Mesenteric fat pad (tissue), 1 donor: ENCODE measurements at places on chromosomes 7 and 10. TPM values are rescaled to one million over a fixed set of nuclear protein-coding genes. Genes with fewer than 3 reads are reported as not detected.

The PTPRN2 gene
- total RNA-seq = 2.6 TPM

The IFIT1B gene
- total RNA-seq = not detected

The HECW1 gene
- 2.6 TPM for total RNA-seq

The NUPR2 gene
- not detected for total RNA-seq

The TCF7L2 gene
- total RNA-seq = 60.1 TPM

The ZPBP gene
- total RNA-seq = not detected

GRCh38 chr7:80357530-80357929 is 154.3 kb downstream of the GNAT3 start:
- DNase-seq = no peak

GRCh38 chr10:24944512-24945255 is 7.7 kb downstream of the PRTFDC1 start:
- no peak for DNase-seq

- no peak for DNase-seq
Measured at GRCh38 chr7:51079494-51079893, 237.1 kb downstream of the COBL start.

DNA sequence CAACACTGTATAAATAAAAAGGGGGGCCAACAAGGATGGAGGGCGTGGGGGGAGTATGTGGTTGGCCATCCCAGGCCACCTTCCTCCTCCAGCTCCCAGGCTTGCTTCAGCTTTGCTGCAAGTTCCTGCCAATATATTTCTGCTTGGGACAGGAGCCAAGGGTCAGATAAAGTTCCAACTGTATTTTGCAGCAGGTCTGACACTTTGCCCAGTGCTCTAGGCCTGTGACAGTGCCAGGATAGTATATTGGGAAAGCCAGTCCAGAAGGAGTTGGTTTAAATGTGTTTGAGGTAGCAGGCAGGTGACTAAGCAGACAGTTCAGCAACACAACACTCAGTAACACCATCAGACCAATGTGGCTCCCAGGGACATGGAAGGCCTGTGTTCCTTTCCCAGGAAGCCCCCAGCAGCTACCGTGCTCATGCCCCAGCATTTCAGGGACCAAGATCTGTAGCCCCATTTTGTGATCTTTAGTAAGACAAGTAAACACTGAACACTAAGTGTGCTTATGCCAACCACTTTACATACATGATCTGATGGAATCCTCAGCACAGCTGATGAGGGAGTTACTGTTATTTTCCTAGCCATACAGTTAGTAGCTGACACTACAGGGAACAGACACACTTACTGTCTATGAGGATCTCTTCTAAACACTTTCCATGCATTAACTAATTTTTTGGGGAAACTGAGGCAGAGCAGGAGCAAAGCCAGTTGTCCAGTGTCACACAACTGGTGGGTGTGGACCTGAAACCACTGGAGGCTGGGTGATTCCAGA is 38.9 kb downstream of the DNAJB12 start:
- DNase-seq = no peak

GRCh38 chr7:128931190-128931798 is 6.4 kb upstream of the IRF5 start:
- peak; percentile 69 for DNase-seq

DNA sequence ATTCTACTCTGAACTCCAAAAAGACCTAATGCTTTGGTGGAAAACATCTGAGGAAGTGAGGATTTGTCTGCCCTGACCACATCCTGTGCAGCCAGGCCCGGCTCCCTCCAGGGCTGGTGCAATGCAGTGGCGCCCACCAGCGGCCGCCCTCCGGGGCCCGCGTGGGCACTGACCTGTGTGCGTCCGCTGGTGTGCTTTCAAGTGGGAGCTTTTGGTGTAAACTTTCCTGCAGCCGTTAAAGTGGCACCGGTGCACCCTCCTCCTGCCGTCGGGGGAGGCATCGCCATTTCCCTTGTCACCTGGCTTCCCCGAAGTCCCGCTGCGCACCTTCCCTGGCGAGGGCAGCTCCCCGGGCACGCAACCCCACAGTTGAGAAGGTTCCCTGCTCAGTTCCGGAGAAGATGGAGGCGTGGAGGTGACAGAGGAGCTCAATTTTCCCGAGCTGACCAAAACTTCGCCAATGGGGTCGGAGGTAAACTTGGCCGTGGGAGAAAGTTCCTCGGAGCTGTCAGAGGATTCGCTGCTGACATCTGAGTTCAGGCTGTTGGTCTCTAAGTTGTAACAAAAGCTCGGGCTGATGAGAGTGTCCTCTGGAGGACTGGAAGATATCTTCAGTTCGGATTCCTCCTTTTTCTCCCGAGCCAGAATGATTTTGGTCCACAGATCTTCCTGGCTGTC is 3.4 kb downstream of the KLF6 start:
- no peak for DNase-seq

GRCh38 chr10:29895456-29895855 is 163.9 kb downstream of the JCAD start:
- no peak for DNase-seq

DNA sequence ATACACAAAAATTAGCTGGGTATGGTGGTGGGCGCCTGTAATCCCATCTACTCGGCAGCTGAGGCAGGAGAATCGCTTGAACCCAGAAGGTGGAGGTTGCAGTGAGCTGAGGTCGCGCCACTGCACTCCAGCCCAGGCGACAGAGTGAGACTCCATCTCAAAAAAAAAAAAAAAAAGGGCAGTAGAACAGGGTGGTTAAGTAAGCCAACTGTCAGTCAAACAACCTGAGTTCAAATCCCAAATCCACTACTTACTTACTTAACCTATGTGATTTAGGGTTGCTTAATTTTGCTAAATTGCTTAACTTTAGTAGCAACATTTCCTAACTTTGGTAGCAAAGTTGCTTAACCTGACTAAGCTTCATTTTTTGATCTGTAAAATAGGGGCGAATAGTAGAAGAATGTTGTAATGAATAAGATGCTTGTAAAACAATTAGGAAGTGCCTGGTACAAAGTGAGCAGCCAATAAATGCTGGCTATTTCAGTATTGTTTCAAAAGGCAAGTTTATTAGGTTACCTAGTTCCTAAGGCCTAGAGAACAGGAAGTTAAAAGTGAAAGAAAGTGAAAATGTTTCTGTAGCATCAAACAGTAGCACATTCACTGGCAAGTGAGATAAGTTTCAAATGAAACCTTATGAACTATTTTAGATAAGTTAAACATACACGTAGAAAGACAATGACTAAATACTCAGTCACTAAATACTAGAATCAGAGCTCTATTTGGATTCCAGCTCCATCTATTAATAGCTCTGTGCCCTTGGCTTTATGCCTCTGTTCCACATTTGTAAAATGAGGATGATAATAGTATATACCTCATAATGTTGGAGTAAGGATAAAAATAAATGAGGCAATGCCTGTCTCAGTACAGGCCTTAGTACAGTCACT is 64.3 kb downstream of the HOXA1 start:
- DNase-seq = no peak

DNA sequence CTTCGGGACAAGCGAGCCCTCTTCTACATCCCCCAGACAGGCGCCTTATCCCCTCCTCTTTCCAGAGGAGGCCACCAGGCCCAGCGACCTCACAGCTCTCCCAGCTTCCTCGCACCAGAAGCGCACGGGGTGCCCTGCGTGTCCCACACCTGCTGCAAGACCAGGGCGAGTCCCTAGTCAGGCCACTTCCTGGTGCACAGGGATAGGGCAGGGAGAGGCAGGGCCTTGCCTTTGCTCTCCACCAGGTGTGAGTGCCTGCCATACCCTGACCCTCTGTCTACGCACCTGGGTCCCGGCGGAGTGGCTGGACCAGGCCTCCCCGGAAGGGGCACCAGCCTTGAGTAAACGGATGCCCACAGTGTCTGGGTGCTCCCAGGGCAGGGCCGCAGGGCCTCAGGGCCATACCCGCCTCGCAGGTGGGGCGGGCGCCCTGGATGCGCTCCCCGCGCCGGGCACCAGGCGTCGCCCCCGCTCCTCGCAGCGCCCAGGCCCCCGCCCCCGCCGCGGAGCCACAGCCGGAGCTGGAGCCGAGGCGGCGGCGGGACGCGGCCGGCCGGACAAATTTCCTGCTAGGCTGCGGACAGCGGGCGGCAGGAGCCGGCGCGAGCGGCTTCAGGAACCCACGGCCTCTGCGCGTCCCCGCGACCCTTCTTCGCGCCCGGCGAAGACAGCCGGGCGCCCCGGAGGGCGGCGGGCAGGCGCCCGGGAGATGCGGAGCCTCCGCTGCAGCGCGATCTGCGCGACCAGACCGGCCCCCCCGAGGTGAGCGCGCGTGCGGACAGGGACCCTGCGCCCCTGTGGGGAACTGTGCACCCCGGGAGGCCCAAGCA is at the start of gene PTPRE:
Gene PTPRE, plus strand, starts transcription at position 556 of the 830 bp plus-strand sequence. CDS start 133,779 bp downstream, outside the sequence.
- peak; percentile 94 for DNase-seq

GRCh38 chr10:121926157-121926556 is 1.7 kb downstream of the ATE1 start:
- DNase-seq = no peak

The ANXA8L1 gene
- total RNA-seq = not detected

DNA sequence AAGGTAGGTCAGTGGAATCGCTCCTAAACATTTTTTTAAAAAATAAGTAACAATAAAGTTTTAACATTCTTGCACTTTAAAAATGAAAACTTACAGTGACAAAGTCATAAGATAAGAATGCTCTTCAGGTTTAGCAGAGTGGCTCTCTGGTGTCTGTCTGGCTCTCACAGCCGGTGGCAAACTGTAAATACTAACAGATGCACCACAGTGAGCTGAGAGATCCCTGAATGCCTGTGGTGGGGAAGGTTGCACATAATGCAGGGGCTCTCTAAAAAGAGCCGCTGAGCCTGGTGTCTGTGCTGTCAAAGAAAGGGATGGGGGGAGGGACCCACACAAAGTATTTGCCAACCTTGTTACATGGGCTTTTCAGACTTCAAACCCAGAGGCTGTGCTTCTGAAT is 498.3 kb downstream of the CCSER2 start:
- no peak for DNase-seq

DNA sequence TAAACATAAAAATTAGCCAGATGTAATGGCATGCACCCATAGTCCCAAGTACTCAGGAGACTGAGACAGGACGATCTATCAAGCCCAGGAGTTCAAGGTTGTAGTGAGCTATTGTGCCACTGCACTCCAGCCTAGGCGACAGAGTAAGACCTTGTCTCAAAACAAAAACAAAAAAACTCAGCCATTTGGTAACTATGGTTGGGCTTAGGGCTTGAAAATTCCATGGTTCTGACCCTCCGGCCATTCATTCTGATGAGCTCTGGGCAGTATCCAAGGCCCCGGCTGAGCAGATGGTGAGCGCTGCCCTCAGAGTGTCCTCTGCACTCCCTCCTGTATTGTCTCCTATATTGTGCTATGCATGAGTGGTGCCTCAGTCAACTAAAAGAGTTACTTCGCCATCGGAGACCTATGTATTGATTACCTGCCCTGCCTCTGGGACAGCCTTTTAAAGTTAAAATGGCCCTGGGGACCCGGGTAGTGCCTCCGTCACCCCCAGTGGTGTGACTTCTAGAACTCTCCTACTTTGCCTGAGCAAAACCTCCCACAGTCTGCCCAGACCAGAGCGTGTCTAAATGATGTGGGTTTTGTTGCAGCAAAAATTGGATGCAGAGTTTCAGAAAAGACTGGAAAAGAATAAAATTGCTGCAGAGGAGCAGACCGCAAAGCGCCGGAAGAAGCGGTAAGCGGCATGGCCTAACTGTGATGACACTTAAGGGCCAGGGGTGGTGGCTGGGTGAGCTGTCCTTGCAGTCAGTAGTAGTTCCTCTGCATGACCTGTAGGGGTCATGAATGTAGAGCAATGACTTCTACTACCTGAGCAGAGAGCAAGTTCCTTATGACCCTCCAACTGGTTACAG is 8.1 kb downstream of the PRKRIP1 start:
- no peak for DNase-seq

- no peak for DNase-seq
Measured at GRCh38 chr10:112282086-112282485, 1.1 kb upstream of the TECTB start.

DNA sequence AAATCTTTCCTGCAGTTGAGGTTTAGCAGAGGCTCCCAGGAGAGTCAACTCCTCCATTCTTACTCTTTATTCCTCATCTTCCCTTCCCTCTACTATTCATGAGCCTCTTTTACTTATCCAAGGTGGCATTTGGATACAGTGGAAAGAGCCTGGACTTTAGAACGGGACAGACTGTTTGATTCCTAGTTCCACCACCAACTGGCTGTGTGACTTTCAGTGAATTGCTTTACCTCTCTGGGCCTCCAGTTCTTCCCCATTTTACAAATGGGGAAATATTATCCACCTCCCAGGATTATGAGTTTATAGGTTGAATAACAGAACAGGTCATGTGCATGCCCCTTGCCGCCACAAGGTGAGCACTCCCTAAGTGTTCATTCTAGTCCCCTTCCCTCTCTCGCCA is 49.9 kb downstream of the ZNF503 start:
- no peak for DNase-seq

The TAF6 gene
- 27.7 TPM for total RNA-seq

The RELN gene
- total RNA-seq = 1.8 TPM

- DNase-seq = no peak
Measured at GRCh38 chr7:90736968-90737939, 141.1 kb downstream of the CDK14 start.

DNA sequence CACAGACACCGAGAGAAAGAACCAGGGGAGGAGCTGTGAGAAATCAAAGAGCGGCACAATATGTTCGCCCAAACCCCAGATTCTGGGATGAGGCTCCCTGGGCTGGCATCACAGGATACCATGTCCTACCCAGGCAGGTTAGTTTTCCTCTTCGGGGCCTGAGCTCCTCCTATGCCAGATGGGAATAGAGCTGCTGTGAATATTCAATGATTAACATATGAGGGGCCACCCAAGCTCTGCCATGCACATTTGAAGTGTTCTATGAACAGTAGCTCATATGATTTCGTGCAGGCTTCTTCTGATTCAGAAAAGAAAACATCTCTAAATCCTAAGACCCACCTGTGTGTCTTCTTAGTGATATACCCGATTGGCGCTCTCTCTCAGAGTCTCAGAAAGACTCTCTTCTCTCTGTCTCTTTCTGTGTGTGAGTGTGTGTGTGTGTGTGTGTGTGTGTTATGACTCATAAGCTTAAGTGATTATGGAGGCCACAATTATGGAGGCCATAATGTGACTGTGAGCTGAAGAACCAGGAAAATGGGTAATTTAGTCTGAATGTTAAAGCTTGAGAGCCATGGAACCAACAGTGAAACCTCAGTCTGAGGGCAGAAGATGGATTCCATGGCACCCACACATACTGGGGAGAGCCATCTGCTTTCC is 220.5 kb downstream of the KLF6 start:
- no peak for DNase-seq

The SAMD9L gene
- 12.4 TPM for total RNA-seq

DNA sequence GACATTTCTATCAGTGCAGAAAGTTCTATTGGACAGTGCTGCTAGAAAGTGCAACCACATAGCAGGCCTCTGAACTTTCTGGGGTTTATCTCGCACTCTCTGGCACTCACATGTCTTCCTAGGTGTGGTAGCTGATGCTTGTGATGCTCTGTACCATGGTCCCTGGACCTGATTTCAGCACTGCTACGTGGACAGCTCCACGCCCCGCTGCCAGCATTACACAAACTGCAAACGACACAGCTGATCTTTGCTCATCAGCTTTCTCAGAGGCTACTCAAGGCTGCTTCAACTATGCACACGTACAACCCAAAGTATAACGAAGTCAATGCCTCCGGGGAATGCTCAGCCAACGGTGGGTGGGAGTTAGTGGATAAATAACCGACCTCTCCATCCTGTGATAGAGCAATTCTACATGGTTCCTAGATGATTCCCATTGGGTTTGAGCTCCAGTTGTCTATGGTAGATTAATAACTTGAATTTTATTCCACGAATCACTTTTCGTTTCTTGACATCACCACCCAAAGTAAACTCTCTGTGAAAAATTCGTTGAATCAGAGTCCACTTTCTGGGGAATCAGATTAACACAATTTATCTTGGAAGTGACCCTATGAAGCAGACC is 302.5 kb downstream of the ACTR3B start:
- DNase-seq = no peak

The CDH23 gene
- 9.7 TPM for total RNA-seq
